Mesendoderm (in vitro differentiated cells): ENCODE measurements at places on chromosomes 11 and 22.

- DNase-seq, result no peak
- no peaks in the 10 kb centered on the region for H3K36me3 ChIP-seq
- H3K27ac ChIP-seq, result no peak overlapping the region
- H3K27me3 ChIP-seq, result no peaks in the 10 kb centered on the region
- no peak overlapping the region for H3K4me3 ChIP-seq
Observed at GRCh38 chr22:32674925-32675825, 126.3 kb upstream of the TIMP3 start.

DNA sequence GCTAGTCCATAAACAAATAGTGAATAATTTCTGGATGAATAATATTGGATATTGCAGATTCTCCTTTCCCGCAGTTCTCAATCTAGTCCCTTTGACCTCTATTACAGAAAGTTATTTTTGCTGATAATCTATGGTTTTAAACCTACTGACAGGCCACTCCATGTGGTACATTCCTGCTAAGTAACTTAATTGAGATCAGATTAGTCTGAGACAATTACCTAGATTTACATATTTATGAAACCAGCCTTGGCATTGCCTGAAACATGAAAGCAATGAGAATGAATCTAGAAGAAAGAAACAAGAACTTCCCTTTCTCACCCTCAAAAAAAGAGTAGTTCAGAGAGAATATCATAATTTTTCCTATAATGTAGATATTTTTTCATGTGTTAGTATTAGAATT is 964.2 kb downstream of the JRKL start:
- peaks cover 5% of the 10 kb centered on the region for H3K4me1 ChIP-seq
- no peak overlapping the region for H3K4me3 ChIP-seq
- H3K36me3 ChIP-seq, result no peaks in the 10 kb centered on the region
- H3K27me3 ChIP-seq, result no peaks in the 10 kb centered on the region
- DNase-seq, result peak; percentile 51

DNA sequence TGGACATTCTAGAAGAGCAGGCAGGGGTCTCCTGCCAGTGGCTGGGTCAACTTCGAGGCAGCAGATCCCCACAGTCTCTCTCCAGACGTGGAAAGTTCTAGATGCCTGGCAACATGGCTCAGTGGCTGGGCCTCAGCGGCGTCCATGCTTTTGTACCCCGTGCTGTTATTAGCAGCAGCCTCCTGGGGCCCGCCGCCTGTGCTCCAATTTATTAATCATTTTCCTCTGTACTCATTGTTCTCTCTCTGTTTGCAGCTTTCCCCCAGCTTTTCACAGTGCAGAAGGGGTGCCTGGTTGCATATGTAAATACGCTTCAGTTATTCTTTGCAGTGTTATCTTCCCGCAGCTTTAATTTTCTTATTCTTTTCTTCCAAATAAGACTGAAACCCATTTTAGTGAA is 515.1 kb downstream of the TBC1D22A start:
- H3K36me3 ChIP-seq, result no peaks in the 10 kb centered on the region
- H3K27ac ChIP-seq, result no peak overlapping the region
- no peak for DNase-seq
- H3K4me1 ChIP-seq, result no peaks in the 10 kb centered on the region
- H3K27me3 ChIP-seq, result no peaks in the 10 kb centered on the region
- no peak overlapping the region for H3K4me3 ChIP-seq

DNA sequence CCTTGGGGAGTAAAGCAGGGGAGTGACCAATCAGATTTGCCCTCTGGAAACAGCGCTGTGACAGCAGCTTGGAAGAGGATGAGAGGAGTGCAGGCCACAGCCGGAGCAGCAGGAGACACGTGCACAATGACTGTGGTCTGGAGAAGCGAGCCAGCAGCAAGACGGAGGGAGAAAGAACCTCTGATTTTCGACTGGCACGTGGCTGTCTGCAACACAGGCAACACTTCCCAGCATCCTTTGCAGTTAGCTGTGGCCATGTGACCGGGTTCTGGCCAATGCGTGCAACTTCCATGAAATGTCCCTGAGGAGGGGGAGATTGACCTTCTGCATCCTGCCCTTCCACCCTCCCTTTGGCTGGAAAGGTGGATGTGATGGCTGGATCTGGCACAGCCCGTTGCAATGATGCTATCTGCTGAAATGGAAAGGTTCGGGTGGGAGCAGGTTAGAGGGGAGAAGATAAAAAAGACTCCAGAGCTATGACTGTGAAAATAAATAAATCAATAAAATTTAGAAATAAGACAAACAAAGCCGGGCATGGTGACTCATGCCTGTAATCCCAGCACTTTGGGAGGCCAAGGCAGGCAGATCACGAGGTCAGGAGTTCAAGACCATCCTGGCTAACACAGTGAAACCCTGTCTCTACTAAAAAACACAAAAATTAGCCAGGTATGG is 15.6 kb downstream of the PLA2G6 start:
- no peak overlapping the region for H3K27ac ChIP-seq
- DNase-seq, result no peak
- no peaks in the 10 kb centered on the region for H3K36me3 ChIP-seq
- H3K4me1 ChIP-seq, result no peaks in the 10 kb centered on the region
- H3K27me3 ChIP-seq, result no peaks in the 10 kb centered on the region
- no peak overlapping the region for H3K4me3 ChIP-seq

DNA sequence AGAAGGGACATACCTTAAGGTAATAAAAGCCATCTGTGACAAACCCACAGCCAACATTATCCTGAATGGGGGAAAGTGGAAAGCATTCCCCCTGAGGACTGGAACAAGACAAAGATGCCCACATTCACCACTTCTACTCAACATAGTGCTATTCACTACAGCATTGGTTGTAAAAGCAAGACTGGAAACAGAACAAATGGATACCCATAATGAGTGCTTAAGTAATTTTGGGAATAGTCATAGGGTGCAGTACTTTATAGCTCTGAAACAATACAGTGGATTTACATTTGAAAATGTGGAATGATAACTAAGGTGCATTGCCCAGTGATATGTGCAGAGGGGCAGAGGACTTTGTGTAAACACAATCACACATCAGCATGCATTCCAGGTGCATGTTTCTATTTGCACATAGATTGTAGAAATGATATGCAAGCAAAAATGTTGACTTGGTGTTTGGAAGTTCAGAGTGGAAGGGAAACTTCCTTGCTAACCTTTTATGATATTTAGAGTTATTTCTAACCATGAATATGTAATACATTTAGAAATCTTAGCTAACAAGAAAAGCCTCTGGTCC is 112.3 kb downstream of the IGLL1 start:
- H3K27ac ChIP-seq, result no peak overlapping the region
- H3K4me3 ChIP-seq, result no peak overlapping the region
- H3K4me1 ChIP-seq, result no peaks in the 10 kb centered on the region
- H3K27me3 ChIP-seq, result no peaks in the 10 kb centered on the region
- DNase-seq, result no peak
- H3K36me3 ChIP-seq, result no peaks in the 10 kb centered on the region

GRCh38 chr22:43776081-43776670 is 35.9 kb downstream of the EFCAB6 start:
- no peaks in the 10 kb centered on the region for H3K36me3 ChIP-seq
- H3K4me1 ChIP-seq, result no peaks in the 10 kb centered on the region
- DNase-seq, result no peak
- no peak overlapping the region for H3K4me3 ChIP-seq
- no peak overlapping the region for H3K27ac ChIP-seq
- H3K27me3 ChIP-seq, result no peaks in the 10 kb centered on the region

- no peak for DNase-seq
- no peaks in the 10 kb centered on the region for H3K36me3 ChIP-seq
- peaks cover 3% of the 10 kb centered on the region for H3K4me1 ChIP-seq
- no peak overlapping the region for H3K27ac ChIP-seq
- H3K4me3 ChIP-seq, result no peak overlapping the region
Observed at GRCh38 chr11:111123463-111124398, 121.8 kb upstream of the POU2AF2 start.

- H3K36me3 ChIP-seq, result no peaks in the 10 kb centered on the region
- no peak for DNase-seq
- H3K4me1 ChIP-seq, result no peaks in the 10 kb centered on the region
- no peak overlapping the region for H3K27ac ChIP-seq
- H3K4me3 ChIP-seq, result no peak overlapping the region
- no peaks in the 10 kb centered on the region for H3K27me3 ChIP-seq
Observed at GRCh38 chr11:127073621-127074020, 73.1 kb upstream of the KIRREL3 start.

DNA sequence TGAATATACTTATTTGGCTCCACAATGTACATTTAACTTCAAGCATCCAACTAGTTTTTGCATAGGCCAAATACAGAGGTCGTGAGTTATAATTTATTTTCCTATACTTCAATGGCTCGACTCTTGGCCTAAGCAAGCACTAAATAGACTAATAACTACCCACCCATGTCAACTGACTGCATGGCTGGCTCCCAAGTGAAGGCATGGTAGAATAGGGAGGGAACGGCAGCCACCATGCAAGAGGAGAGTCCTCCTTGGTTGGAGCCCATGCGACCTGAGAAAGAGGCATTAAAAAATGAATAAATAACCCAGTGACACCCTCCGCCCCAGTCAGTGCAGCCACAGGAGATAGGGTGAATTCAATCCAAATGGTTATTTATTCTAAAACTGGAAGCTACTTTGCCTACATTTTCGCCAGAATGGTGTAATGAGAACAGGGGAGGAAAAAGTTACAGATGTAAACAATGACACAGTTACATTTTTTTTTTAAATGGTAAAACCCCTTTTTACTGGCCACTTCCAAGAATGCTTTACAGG is 4.9 kb downstream of the GNG3 start:
- no peak for DNase-seq
- peaks cover 13% of the 10 kb centered on the region for H3K36me3 ChIP-seq
- H3K4me1 ChIP-seq, result peaks cover 13% of the 10 kb centered on the region
- no peak overlapping the region for H3K4me3 ChIP-seq
- no peaks in the 10 kb centered on the region for H3K27me3 ChIP-seq

GRCh38 chr22:45534339-45535192 is 31.9 kb downstream of the FBLN1 start:
- peaks cover 34% of the 10 kb centered on the region for H3K36me3 ChIP-seq
- DNase-seq, result no peak
- no peak overlapping the region for H3K27ac ChIP-seq
- no peak overlapping the region for H3K4me3 ChIP-seq

DNA sequence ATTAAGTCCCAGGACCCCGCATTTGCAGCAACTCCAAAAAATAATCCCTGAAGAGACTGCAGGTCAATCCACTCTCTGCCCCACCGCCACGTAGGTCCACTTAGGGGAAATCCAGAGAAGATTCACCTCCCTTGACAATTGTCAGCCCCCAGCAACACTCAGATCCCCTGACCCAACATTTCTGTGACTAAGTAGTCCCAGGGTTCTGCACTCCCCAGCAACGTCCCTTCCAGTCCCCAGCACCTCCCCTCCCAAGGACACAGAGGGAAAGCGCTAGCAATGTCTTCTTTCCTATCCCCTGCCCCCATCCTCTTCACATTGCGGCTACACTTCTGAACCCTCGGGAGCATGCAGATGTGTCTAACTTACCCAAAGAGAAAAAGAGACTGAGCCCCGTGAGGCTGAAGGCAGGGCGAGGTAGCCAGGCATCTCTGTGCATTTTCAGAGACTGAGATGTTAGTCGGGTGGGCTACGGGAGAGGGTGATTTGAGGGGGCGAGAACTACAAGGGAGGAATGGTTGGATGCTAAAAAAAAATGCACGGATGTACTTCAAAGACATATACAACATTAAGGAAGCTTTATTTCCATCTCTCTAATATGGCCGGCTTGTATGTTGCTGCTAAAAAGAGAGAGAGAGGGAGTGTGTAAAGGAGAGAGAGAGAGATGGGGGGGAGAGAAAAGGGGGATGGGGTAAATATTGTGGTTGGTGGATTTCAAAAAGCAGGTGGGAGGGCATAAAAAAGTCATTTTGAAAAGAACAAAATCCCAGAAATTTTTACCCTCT is at the start of gene SCN2B:
TSS of gene SCN2B (minus strand) at position 647 of the 785 bp plus-strand sequence. CDS start at position 439, 208 bp downstream.
- H3K4me1 ChIP-seq, result peaks cover 2% of the 10 kb centered on the region
- H3K4me3 ChIP-seq, result peak within 1 kb of the TSS; percentile 52
- H3K36me3 ChIP-seq, result no peaks in the 10 kb centered on the region
- peak; percentile 54 for DNase-seq

- no peak for DNase-seq
- H3K4me3 ChIP-seq, result no peak overlapping the region
- no peaks in the 10 kb centered on the region for H3K36me3 ChIP-seq
- no peaks in the 10 kb centered on the region for H3K4me1 ChIP-seq
- H3K27ac ChIP-seq, result no peak overlapping the region
Observed at GRCh38 chr11:70908223-70908622, 344.2 kb downstream of the SHANK2 start.

- H3K27ac ChIP-seq, result no peak overlapping the region
- no peak overlapping the region for H3K4me3 ChIP-seq
- H3K4me1 ChIP-seq, result no peaks in the 10 kb centered on the region
- no peaks in the 10 kb centered on the region for H3K27me3 ChIP-seq
- no peak for DNase-seq
- no peaks in the 10 kb centered on the region for H3K36me3 ChIP-seq
Observed at GRCh38 chr11:120786206-120786735, 237.6 kb upstream of the TBCEL start.

- DNase-seq, result no peak
- no peak overlapping the region for H3K27ac ChIP-seq
- H3K4me3 ChIP-seq, result no peak overlapping the region
- H3K4me1 ChIP-seq, result no peaks in the 10 kb centered on the region
- H3K27me3 ChIP-seq, result no peaks in the 10 kb centered on the region
Observed at GRCh38 chr22:41355895-41356294, 25.8 kb upstream of the TEF start.

DNA sequence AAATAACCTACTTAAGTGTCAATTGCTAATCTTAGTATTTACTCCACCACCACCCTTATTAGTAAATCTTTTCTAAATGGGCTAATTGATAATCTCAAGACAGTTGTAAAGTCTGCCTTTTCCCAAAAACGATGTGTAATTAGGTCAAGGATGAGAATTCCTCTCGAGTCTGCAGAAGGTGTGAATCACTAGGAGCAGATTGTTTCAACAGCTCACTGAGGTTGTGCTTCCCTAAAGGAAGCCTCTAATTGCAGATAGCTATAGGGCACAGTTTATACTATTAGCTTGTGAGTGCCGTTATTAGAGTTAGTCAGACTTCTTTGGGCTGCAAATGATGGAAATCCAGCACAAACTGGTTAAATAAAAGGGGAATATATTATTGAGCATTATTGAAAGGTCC is 84.9 kb downstream of the C11orf91 start:
- no peaks in the 10 kb centered on the region for H3K4me1 ChIP-seq
- no peaks in the 10 kb centered on the region for H3K27me3 ChIP-seq
- peak; percentile 21 for DNase-seq
- H3K4me3 ChIP-seq, result no peak overlapping the region
- H3K27ac ChIP-seq, result no peak overlapping the region

GRCh38 chr11:61505106-61505505 is 3.4 kb upstream of the LRRC10B start:
- no peak overlapping the region for H3K4me3 ChIP-seq
- no peak overlapping the region for H3K27ac ChIP-seq
- no peaks in the 10 kb centered on the region for H3K4me1 ChIP-seq
- DNase-seq, result no peak

GRCh38 chr11:17770917-17771316 is 36.3 kb downstream of the KCNC1 start:
- H3K27me3 ChIP-seq, result no peaks in the 10 kb centered on the region
- H3K36me3 ChIP-seq, result no peaks in the 10 kb centered on the region
- DNase-seq, result no peak
- no peak overlapping the region for H3K27ac ChIP-seq
